GF-D8 (cell line): ENCODE measurements at places on chromosomes 1 and 21.

DNA sequence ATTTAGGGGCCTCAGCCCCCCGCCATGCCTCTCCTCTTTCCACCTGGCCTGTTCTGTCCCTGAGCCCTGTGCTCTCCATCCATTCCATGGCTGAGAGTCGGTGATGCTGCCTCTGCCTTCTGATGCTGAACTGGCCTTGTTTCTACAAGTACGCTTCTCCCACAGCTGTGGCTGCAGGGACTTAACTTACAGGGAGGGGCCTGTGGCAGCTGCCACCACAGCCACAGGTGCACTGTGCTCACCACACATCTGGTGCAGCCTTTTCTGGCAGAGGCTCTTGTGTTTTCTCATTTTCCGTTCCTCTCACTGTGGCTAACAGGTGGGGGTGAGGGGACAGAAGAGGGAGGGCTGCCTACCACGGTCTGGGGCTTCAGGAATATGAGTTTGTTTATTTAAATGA, 4.2 kb downstream of the FMO1 start:
- DNase-seq: no peak

GRCh38 chr1:42335809-42336518, 929 bp upstream of the FOXJ3 start:
- no peak for DNase-seq

- DNase-seq: no peak
Measured at GRCh38 chr1:6538956-6539355, 15.4 kb downstream of the NOL9 start.

- no peak for DNase-seq
Measured at GRCh38 chr1:85838238-85838637, 130.0 kb upstream of the ZNHIT6 start.

- no peak for DNase-seq
Measured at GRCh38 chr1:73842436-73842835, 355.5 kb downstream of the LRRIQ3 start.

DNA sequence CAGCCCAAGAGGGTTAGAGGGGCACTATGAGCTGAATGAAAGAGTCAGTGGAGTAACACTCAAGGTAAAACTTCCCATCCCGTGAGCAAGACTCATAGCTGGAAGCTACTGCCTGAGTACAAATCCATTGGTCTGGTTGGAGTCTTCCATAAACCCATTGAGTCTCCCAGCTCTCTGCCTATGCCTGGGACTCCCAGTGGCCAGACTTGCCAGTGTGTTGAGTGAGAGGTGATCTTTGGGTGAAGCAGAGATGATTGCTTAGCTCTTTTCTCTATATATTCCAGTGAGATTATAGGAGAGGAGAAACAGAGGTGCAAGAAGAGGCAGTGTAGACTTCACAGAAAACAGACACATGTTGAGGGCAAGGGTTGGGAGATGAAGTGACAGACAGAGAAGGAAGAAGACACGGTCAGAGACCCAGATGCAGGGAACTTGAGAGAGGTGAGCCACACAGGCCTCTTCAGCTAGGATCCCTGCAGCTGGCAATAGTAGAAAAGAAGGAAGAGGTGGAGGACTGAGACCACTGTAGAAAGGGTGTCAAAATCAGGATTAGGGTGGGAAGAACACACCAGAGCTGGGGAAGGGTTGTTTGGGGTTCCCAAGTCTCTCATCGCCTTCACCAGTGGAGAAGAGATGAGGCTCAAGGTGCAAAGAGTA, 3.7 kb downstream of the FOXD2 start:
- DNase-seq: no peak

DNA sequence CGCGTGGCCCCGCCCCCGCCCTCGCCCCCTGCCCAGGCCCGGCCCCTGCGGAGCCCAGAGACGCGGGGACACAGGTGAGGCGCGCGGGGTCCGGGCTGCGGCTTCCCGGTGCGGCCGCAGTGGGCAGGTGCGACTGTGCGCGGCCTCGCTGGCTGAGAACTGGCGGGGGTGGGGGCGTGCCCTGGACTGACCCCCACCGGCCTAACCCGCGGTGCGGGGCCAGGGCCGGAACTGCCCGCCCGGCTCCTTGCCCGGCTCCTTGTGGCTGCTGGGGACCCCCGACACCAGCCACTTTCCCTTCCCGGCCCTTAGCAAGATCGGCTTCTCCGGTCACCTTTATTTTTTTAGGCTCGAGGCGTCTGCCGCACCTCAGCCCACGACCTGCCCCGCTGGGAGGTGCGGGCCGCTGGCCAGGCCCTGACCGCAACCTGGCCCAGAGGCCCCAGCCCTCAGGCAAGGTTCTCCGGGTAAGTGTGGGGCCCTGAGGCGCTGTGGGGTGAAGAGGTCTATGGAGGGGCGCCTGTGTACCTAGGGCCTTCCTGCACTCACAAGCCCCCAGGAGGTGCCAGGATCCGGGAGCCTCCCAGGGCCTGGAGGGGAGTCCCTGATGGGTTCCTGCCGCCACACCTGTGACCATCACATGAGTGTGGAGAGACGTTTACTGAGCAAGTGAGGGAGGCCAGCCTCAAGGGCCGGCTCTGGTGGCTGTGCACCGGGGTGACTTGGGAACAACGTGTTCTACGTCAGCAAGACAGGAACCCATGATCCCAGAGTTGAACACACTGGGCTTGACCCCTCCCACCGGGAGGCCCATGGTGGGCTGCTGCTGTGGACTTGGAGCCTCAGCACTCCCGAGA, at the start of gene SMIM1:
Gene SMIM1 (plus strand): TSS at position 35 of the 857 bp plus-strand sequence. CDS start 2,625 bp downstream, outside the sequence.
- no peak for DNase-seq

GRCh38 chr1:27525296-27526272, 35.6 kb upstream of the WASF2 start:
- DNase-seq: peak; percentile 86

DNA sequence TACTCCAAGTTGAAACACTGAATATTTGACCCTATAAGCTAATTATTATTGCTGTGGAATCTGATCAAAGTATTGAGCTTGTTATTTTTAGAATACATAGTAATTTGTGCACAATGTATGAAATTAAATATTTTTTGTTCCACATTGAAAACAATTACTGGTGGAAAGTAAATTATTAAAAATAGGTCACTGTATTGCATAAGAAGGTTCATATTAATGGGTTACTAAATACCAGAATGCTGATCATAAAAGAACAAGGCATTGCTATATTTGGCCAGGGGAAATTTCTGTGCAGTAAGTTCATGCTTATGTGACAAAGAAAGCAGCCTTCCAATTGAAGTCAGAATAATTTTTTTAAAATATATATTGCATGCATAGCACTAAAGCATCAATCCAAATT, 159.4 kb downstream of the TPR start:
- no peak for DNase-seq

DNA sequence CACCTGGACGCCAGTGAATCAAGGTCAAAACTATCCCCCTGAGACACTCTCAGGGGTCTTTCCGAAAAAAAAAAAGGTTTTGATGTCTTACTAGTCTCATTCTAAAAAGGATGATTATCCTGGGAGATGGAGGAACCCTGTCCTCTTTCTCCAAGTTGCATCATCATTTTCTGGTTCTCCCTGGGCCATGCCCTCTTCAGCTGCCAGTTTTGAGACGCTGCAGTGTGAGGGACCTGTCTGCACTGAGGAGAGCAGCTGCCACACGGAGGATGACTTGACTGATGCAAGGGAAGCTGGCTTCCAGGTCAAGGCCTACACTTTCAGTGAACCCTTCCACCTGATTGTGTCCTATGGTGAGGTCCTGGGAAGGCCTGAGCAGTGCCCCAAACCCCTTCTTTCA, 3.5 kb downstream of the FCRLA start:
- no peak for DNase-seq

- DNase-seq: no peak
Measured at GRCh38 chr1:22529901-22530621, 33.2 kb upstream of the EPHA8 start.

DNA sequence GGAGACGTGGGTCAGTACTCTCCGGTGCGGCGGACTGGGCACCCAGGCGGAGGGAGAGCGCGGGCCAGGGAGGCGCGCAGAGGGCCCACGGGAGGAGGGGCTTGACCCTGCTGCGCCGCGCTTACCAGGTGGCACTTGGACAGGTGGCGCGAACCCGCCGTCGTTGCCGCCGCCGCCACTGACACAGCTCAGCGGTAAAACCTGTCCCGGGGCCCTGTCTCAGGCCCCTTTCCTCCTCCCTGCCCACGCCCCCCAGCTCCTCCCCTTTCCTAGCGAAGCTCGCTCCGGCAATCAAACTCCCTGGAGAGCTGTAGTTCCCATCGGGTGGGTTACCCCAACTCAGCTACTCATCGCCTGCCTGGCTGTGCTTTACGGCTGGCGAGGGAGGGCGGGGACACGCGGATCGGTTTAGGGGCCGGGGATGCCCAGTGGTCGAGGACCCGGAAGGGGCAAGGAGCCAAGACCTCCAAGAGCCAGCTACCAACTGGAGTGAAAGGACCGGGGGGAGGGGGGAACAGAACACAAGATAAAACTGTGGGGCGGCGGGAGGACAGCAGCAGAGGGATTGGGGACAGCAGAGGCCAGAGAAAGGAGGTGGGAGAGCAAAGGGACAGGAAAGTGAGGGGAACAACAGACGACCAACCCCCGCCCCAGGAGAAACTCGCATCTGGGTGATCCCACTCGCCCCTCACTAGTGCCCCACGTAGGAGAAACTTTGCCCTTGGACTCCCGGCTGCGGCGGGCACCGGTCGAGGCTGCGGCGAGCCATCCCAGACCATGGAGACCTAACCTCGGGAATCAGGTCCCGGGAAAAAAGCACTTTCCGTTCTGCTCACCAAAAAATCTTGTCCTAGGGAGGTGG, 2.9 kb downstream of the GFI1 start:
- DNase-seq: peak; percentile 87

- no peak for DNase-seq
Measured at GRCh38 chr21:36849461-36850105, 116.9 kb downstream of the HLCS start.
